CD4-positive, alpha-beta memory T cell (primary cell): ENCODE measurements at places on chromosomes 7 and 10. TPM values are rescaled to one million over a fixed set of nuclear protein-coding genes. Genes with fewer than 3 reads are reported as not detected.

Gene CABCOCO1
- not detected for total RNA-seq

Gene TBC1D12
- total RNA-seq: 0.96 TPM

Gene HILPDA
- total RNA-seq: 3.4 TPM

Gene GPR85
- not detected for total RNA-seq

Gene C10orf53
- not detected for total RNA-seq

Gene AKR1C4
- total RNA-seq: not detected

Gene TUBAL3
- not detected for total RNA-seq
